ENCODE measurements at places on chromosomes 12 and 14. TPM values are rescaled to one million over a fixed set of nuclear protein-coding genes. Genes with fewer than 3 reads are reported as not detected.

ERG28 gene
- 7.9 TPM for total RNA-seq

SIX4 gene
- 0.77 TPM for total RNA-seq

- no peak for DNase-seq
Measured at GRCh38 chr12:62533755-62534107, 67.1 kb downstream of the MON2 start.

DNA sequence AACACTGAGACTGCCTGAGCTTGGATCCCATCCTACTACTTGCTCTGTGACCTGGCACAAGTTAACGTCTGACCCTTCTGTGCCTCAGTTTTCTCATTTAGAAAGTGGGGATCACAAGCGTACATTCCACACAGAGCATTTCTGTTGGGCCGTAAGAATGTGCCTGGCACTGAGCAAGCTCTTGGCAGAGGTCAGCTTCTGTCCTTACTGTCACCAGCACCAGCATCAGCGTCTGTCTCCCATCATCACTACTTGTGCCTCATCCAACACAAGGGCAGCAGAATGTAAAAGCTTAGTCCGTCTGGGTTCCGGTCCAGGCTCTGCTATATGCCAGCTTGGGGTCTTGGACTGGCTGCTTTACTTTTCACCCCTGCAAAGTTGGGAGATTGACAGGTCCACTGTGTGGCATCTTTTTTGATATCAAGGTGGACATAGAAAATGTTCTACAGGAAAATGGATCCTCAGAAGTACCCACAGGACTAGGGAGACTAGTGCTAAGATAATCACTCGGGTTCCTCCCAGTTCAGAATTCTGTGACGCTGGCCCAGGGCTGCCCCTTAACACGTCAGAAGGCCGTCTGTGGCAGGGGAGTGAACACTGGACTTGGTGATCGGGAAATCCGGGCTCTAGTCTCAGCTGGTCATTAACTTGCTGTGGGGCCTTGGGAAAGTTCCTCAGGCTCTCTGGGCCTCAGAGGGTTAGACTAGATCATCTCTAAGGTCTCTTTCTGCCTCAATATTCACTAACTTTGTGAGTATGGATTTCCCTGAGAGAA, 65.9 kb downstream of the CACNA1C start:
- no peak for DNase-seq

- no peak for DNase-seq
Measured at GRCh38 chr12:4041187-4041885, 168.1 kb upstream of the PARP11 start.

DNA sequence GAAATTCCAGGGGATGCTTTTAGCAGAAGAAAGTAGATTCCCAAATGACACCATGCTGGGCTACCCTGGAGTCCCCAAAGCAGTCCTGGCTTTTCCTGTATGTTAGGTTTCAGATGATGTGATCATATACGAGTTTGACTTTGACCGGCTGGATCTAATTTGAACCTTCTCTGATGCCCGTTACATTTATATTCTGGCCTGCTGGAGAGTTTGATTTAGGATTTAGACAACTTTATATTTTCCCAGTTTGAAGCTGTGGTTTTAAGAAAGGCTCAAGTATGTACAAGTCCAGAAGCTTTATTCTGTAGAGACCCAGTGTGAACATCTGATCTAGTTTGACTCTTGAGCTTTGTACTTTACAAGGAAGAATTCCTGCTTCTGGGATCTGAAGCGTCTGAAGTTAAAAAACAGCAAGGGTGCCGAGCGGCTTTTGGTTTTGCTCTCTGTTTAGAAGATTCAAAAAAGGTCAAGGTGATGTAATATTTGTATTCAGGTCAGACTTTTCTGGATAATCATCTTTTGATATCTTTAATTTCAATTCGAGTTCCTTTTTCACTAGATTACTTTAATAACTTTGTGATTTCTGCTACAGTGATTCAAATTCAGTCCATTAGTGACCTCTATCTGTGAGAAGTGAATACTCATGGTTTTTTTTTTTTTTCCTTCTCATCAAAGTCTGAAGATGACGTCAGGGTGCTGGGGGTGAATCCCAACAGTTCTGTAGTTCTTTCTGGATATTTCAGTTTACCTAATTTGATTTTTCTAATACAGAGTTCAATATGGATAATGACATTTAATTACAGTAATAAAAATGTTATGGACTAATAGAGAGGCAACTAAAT, 6.3 kb downstream of the FLRT2 start:
- DNase-seq: no peak

- no peak for DNase-seq
Measured at GRCh38 chr14:61918998-61919397, 156.8 kb downstream of the SNAPC1 start.

KRT72 gene
- not detected for total RNA-seq

CCER1 gene
- not detected for total RNA-seq

GRCh38 chr12:69679119-69679518, 20.0 kb downstream of the BEST3 start:
- no peak for DNase-seq

- no peak for DNase-seq
Measured at GRCh38 chr12:49783917-49784676, 42.7 kb downstream of the TMBIM6 start.

DNA sequence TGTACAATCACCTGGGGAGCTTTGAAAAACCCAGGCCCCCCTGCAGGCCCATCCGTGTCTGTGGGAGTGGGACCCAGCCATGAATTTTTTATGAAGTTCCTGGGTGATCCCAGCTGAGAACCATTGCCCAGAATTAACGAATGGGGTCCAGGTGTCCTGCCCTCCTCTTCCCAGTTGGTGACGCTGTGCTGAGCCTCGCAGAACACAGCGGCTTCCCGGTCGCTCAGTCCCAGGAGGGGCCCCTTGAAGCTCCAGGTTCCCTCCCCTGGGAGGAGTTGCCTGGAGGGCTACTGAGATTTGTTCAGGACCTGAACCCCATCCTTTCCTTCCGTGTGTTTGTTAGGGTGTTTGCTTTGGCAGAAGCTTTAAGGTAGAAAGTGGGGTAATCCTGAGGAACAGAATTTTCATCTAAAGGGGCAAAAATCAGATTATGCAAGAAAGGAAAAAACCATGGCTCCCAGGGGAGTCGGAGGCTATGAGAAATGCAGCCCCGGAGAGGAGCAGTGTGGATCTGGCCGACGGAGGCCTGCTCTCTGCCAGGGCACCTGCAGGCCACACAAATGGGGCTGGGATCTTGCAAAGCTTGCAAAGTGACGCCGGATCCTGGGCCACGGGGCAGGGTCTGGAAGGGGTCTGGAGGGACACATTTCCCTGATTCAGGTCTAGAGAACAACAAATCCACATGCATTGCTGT, 164.7 kb upstream of the PRMT8 start:
- no peak for DNase-seq

TIGAR gene
- 11.7 TPM for total RNA-seq

- DNase-seq: no peak
Measured at GRCh38 chr12:19437996-19438395, 1.3 kb upstream of the AEBP2 start.

NKX2-8 gene
- not detected for total RNA-seq

GRCh38 chr12:52648012-52648550, 3.9 kb downstream of the KRT2 start:
- no peak for DNase-seq

DNA sequence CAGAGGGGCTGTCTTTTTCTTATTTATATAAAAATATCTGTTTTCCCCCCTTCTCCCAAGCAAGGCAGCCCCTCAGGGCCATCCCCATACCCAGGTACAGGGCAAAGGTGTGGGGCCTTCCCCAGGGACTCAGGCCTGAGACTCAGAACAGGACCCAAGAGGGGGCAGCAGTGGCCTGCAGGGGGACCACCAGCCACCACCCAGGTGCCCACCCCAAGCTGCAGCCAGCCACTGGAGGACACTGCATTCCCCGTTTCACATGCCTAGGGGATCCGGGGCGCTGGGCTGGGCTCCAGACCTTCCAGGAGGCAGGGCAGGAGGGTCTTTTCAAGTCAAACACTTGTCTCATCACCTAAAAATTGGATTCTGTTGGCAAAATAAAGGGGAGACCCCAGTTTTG, 83.3 kb downstream of the SCARB1 start:
- DNase-seq: no peak

GRCh38 chr14:95611293-95611880, 74.8 kb upstream of the TCL1B start:
- DNase-seq: no peak

GRCh38 chr12:126248871-126249403, 1183.7 kb downstream of the AACS start:
- no peak for DNase-seq

NXPH4 gene
- total RNA-seq: 5.8 TPM

KIF26A gene
- 5.7 TPM for total RNA-seq
